ENCODE measurements at places on chromosomes 3 and 15.

DNA sequence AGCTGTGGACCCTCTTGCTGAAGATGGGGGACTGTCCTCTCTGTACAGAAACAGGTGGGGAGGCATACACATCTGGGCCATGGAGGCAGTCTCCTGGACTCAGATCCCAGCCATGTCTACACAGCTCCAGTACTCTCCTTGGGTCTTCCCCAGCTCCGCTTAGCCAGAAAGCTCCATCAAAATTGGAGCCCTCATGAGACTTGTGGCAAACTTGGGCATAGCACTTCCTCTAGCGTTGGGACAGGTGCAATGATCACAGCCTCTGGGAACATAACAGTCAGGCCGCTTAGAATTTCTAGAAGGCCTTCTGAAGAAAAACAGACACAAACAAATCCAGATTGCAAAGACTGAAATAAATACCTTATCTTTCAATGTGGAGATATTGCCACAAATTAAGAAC, 634.3 kb upstream of the GOLIM4 start:
- no peak for DNase-seq

DNA sequence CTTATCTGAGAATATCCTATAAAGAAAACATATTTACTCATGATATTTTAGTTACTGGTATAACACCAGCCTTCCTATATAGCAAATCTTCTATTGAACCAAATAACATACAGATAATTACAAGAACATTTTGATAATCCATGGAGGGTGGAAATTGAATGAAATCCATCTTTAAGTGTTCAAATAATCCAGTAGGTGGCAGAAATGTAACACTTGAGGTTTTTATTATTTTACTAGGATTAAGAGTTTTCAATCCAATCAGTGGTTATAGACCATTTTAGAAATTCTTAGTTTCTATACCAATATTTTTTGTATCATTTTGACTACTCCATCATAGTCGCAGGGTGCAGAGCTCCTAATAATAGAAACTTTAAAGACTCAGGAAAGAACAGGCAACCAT, 101.9 kb upstream of the KCNH8 start:
- no peak for DNase-seq

DNA sequence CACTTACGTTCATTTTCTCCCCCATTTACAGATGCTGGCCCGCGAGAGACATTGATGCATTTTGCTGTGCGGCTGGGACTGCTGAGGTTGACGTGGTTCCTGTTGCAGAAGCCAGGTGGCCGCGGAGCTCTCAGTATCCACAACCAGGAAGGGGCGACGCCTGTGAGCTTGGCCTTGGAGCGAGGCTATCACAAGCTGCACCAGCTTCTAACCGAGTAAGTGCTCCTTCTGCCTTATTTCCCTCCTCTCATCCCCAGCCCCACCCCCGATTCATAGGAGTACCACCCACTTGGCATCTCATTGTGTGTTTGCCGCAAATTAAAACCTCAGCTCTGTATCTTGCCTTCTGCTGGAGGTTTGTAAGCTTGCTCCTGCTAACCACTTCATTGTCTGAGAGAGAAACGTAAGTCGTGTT, 163.3 kb downstream of the AKAP13 start:
- DNase-seq = no peak

DNA sequence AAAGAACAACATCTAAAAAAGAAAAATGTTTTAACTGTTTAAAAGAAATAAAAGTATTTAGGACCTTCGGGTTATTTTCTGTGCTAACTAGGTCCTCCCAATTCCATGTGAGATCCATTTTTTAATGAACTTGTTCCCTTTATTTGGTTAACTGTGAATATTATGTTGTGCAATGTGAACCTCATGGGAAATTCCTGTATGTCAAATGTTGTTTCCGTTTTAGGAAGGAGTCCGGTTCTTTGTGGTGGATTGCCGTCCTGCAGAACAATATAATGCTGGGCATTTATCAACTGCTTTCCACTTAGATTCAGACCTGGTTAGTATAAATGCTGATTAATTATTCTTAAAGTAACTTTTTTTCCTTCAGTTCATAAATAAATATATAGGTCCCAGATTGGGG, 35.5 kb upstream of the NIT2 start:
- no peak for DNase-seq

GRCh38 chr3:59970796-59971195, 921.0 kb upstream of the CFAP20DC start:
- DNase-seq = no peak

GRCh38 chr3:149623824-149624223, 34.0 kb downstream of the WWTR1 start:
- DNase-seq = no peak

All from SW480 (cell line).